AG09309 (cell line): ENCODE measurements at places on chromosomes 1 and 21.

DNA sequence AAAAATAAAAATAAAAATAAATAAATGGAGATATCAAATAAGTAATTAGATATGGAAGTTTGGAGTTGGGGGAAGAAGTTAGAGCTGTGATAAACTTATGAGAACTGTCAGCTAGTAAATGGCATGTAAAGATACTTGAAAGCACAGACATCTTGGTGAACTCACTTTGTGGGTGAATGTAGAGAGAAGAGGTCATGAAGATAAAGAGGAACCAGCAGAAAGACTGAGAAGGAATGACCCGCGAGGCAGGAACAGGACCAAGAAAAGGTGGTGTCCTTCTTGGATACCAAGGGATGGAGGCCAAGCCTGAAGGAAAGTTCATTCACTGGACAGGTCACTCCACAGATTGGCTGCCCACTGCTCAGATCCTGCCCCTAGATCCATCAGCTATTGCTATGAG, 4.7 kb upstream of the CAPZB start:
- DNase-seq: no peak

DNA sequence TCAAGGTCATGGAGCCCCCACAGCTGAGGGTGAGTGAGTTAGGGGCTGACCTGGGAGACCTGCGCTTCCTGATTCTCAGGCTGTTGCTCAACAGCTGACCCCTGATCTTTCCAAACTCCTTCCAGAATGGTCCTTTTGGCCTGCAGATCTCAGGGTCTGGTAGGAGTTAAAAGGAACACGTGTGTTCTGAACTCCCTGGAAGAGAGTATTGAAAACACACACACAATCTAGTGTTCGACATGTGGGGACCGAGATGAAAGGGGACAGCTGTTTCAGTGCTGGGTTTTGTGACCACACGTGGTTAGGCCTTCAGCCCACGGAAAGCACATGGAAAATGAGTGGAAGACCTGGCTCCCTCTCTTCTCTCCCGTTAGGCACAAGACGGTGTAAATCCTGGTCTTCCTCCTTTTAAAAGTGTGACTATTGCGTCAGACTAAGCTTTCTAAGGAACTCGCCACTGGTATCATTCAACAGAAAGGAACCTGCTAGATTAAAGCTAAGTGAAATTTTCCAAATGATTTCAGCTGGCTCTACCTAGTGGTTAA, 49.6 kb downstream of the RUNX1 start:
- DNase-seq: no peak

DNA sequence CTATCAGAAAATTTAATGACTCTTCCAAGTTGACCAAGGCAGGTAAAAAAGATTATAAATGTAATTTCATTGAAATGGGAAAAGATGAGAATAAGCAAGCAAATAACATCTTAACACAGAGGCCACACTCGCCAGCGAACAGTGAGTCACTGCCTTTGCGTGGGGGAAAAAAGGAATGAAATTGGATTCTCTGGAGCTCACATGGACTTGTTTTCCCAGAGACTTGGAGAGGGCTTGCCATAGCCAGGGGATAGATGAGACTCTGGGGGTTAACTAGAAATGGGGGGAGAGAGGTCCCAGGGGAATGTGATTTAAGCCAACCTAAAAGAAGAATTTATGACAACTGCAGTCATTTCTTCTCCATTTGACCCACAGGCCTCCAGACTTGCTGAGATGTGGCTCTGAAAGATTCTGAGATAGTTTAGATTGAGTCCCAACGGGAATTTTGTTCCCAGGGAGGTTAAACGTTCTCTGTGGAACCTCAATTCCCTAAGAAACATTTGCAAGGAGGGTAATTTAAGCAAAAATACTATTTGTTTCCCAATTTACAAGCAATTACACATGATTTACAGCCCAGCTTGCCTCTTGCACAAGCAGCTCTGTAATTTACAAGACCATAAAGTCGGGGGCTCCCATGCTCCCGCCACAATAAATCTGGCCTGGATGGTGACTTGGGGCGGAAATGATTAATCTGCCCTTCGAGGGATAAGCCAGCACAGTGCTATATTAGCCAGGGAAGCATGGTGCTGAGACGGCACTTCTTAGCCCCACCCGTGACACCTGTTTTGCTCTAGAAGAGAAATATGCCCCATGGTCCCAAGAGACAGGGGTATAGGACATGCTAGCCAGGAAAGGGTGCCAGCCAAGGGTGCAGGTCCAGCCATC, 68.8 kb downstream of the GRIK3 start:
- no peak for DNase-seq

DNA sequence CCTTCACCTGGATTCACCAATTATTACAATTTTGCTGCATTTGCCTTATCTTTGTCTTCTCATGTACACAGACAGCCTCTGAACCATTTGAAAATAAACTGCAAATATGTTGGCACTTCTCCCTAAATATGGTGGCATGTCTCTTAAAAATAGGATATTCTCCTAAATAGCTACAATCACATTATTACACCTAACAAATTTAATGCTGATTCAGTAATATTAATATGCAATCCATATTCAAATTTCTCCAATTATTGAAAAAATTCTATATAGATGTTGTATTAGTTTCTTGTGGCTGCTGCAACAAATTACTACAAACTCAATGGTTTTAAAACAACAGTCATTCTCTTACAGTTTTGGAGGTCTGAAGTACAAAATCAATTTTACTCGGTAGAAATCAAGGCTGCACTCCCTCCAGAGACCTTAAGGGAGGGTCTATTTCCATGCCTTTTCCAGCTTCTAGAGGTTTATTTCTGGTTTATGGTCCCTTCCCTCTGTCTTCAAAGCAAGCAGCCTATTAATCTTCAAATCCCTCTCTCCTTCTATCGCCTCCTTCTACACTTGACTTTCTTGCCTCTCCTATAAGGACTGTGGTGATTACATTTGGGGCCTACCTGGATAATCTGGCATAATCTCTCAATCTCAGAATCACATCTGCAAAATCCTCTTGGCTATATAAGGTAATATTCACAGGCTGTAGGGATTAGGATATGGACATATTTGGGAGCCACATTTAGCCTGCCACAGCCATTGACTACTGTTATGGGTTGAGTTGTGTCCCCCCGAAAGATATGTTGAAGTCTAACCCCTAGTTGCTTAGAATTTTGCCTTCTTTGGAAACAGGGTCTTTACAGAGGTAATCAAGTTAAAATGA, 52.5 kb upstream of the BOLA1 start:
- DNase-seq: no peak

- DNase-seq: no peak
These were observed 3.3 kb upstream of the F3 start for GRCh38 chr1:94544706-94545490.
